ENCODE measurements at places on chromosomes 2 and 18.

GRCh38 chr2:171086352-171087290 is 74.1 kb downstream of the TLK1 start:
- peak; percentile 27 for DNase-seq

- DNase-seq: no peak
These were observed 67.6 kb downstream of the LAMA1 start for GRCh38 chr18:7049951-7050350.

DNA sequence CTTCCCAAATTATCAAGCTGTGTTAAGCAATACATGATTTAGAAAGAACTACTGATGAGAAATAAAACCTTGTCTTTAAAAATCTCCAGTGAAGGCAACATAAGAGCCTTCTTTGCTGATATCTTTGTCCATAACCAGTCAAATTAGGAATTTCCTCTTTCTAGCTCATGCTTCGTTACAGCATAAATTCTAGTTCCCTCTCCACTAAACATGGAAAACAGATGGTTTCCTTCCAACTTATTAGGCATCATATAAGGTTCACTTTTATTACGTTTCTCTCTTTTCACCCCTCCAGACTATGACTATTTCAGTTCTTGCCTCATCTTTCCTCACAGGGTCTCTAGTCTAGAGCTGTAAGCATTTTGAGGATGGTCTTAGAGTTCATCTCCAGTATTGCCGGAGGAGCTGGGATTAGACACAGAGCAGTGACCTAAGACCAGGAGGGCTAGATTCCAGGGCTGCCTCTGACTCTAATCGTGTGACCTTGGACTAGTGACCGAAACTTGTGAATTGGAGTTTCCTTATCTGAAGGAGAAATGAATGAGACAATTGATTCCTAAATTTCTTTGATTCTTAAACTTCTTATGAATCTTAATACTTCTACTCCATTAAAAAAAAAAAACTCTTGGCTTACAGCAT is 195.5 kb upstream of the APCDD1 start:
- no peak for DNase-seq

GRCh38 chr2:231877533-231878456 is 48.4 kb downstream of the NPPC start:
- no peak for DNase-seq

DNA sequence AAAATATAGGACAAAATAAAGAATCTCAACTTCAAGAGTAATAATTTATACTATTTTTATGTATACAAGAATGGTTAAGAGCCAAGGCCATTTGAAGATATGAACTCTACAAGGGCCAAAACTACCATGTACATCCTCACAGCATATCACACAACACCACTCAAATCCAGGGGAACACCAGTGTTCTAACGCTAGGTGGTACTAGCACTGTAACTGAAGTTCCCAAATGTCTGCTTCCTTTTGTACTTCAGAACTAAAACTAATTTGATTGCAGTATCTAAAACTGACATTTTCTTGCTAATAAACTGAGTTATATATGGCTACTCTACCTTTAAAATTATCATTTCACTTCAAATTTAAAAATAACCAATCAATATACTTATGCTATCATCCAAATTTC is 47.0 kb downstream of the REV1 start:
- no peak for DNase-seq

DNA sequence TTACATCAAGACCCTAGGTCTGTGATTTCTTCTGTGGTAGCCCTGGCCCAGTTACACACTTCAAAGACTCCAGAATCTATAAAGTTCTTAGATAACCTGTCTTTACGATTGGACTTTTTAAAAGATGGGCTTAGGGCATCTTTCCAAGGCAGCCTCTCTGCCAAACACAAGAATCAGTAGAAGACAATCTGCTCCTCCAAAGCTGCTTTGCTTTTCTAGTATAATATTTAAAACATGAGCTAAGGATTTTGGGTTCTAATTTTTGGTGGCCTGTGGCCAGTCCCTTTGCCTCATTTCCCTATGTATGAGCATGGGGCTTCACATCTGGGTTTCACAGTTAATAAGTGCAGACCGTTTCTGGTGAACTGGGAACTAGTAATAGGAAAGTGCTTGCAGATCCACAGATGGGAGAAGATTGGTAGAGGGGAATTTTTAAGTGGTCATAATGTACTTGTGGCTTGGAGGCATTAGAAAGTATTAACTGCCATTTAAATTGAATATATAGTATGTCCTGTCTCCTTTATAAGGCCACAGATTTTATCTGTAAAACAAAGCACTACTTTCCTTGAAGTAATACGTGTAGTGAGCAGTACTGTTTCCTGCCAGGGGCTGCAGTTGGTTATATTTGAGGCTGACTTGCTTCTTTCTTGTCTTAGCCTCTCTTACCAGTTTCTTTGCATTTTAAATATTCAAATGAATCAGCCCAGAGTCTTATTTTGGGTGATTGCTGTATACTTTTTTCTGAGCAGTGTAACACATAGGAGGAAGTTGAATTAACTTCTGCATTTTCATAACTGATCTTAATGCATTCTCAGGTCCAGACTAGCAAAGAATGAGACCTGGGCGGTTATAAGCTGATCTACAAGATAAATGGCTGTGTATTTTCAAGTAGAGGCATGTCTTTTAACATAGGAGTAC is 1.5 kb downstream of the ARPC2 start:
- DNase-seq: no peak

GRCh38 chr18:5424903-5425664 is 118.7 kb downstream of the EPB41L3 start:
- no peak for DNase-seq

GRCh38 chr2:208040199-208041171 is 15.2 kb upstream of the PLEKHM3 start:
- DNase-seq: peak; percentile 50

DNA sequence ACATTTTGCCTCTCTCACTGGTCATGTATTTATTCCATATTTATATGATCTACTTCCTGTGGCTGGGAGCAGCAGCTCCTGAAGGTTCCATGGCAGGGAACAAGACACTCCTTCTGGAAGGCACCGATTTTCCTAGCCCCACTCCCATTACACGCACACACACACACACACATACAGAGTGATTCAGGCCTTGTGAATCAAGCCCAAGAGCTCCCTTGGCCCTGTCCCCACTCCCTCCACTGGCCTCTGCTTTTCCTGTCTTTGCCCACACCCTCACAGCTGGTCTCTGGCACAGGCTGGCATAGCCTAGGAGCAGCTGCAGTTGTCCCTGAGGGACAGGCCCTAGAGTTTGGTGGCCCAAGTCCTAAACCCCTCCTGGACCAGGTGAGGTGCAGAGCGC is 201.7 kb downstream of the NAPG start:
- DNase-seq: no peak

GRCh38 chr18:42113529-42114191 is 158.6 kb downstream of the PIK3C3 start:
- DNase-seq: no peak

- DNase-seq: no peak
These were observed 68.2 kb upstream of the STON1 start for GRCh38 chr2:48461721-48462120.

DNA sequence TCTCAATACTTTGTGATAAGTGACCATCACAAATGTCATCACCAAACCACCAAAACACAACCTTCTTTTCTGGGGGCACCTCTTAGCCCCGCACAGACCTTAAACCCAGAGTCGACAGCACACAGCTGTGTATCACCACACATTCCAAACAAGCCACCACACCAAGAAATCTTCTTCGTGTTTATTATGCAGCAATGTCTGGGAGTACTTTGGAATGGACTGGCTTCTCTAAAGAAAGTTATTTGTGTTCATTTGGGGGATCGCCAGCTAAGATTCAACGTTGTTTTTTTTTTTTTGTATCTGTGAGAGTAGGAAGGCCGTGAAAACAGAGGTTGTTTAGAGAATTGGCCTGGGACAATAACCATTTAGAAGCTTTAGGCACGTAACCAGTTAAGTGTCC is 1.1 kb upstream of the MTA3 start:
- DNase-seq: no peak

- DNase-seq: no peak
These were observed 12.7 kb downstream of the DGUOK start for GRCh38 chr2:73939419-73939818.

- no peak for DNase-seq
These were observed 20.6 kb downstream of the EVA1A start for GRCh38 chr2:75539955-75540716.

DNA sequence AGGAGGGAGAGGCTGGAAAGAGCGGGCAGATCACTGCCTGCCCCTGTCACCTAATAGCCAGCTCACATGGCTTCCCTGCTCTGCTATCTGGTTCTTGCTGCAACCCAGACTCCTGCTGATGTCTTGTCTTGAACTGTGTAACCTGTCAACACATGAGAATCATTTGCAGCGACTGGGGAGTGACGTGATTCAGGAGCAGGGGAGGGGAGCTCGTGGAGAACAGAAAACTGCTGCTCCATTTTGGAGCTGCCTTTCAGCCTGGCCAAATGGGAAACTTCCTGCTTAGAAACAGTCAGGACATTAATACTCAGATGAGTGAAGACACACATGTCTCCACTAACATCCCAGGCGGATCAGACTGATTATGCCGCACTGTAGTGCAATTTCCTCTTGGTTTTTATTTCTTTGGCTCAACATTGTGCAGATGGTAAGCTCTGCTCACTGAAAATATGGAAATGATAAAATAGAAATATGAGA is 38.1 kb downstream of the RPL37A start:
- no peak for DNase-seq

DNA sequence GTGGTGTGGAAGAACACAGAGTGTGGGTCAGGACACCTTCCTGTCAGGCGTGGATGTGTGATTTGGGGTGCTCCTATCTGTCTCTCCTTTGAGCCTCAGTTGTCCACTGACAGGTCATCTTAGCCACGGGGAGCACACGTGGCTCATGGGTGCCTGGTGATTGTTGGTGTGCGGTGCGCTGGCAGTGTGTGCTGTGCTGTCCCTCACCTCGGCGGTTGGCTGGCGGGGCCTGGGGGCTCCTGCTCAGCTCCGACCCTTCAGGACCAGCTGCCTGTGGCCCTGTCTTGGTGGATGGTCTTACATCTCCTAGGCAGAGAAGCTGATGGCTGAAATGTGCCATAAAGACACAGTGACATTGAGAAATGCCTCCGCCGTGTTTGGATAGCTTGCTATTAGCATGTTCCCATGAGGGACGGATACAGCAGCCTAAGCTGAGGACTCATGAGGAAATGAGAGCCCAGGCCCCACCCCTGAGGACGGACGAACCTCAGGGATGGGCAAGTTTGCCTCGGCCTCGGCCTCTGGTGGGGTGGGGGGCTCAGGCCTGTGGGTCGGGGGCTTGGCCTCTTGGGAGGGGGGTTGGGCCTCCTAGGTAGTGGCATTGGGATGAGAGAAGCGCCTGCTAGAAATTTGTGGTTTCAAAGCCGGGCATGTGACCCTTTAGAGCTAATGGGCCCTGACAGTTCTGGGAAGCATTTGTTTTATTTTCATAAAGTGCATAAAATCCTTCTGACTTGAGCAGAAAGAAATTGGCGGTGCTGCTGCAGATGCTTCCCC is 20.3 kb upstream of the ASB1 start:
- DNase-seq: no peak

GRCh38 chr18:11040823-11041656 is 108.3 kb downstream of the PIEZO2 start:
- DNase-seq: peak; percentile 39

- no peak for DNase-seq
These were observed 63.1 kb upstream of the MCFD2 start for GRCh38 chr2:46978723-46979122.

Measured in left colon (tissue), 2 donors.